ENCODE measurements at places on chromosomes 6 and 20.

DNA sequence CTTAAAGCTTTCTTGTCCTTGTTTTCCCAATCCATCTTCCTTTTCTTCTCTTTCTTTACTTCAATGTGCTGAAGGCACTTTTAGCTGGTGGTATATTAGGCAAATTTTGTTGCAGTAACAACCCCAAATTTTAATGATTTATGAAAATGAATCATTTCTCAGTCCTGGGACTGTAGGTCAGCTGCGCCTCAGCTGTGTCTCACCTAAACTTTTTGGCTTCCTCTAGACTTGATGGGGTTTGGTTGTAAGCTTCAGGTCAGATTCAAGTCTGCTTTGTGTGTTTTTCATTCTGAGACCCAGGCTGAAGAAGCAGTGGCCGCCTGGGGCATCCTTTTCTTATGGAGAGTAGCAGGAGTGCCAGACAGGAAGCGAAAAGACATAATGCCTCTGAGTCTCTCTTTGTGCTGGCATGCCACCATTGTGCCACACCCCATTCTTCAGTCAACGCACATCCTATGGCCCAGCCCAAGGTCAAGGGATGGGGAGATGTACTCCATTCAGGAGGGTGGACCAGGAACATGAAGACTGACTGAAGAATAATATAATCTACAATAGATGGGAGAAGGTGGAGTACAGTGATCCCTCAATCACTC is 28.9 kb upstream of the CD83 start:
- no peaks in the 10 kb centered on the region for H3K4me1 ChIP-seq
- no peaks in the 10 kb centered on the region for H3K36me3 ChIP-seq
- no peak overlapping the region for H3K4me3 ChIP-seq
- no peak overlapping the region for H3K27ac ChIP-seq

DNA sequence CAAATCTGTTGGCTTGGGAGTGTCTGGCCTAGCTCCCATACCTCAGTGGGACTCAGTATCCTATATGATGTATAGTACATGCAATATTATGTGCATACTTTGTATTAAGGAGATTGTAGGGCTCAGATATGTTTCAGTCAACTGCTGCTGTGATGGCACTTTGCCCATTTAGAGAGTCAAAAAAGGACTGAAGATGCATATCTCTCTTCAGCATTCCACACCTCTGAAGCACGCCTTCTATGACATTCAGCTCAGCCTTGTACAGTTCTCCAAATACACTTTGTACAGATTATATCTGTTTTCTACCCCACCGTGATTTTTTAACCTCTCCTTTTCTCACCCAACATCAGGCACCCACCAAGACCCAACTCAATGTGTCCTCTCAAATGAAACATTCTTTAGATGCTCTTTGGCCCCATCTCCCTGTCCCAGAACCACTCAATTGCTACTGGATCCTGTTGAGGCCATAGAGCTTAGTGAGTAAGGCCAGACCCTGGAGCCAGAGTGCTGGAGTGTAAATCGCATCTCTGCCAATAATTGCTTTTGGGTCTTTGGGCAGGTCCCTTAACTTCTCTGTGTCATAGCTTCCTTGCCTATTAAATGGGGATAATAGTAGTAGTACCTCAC is 15.6 kb downstream of the ENPP1 start:
- DNase-seq = no peak
- no peaks in the 10 kb centered on the region for H3K27me3 ChIP-seq
- H3K4me1 ChIP-seq = no peaks in the 10 kb centered on the region
- H3K36me3 ChIP-seq = no peaks in the 10 kb centered on the region
- H3K4me3 ChIP-seq = no peak overlapping the region
- no peak overlapping the region for H3K27ac ChIP-seq

- H3K27me3 ChIP-seq = no peaks in the 10 kb centered on the region
- no peak overlapping the region for H3K4me3 ChIP-seq
- no peak overlapping the region for H3K27ac ChIP-seq
- H3K36me3 ChIP-seq = no peaks in the 10 kb centered on the region
- no peak for DNase-seq
Observed at GRCh38 chr6:151263967-151264366, 24.2 kb downstream of the AKAP12 start.

DNA sequence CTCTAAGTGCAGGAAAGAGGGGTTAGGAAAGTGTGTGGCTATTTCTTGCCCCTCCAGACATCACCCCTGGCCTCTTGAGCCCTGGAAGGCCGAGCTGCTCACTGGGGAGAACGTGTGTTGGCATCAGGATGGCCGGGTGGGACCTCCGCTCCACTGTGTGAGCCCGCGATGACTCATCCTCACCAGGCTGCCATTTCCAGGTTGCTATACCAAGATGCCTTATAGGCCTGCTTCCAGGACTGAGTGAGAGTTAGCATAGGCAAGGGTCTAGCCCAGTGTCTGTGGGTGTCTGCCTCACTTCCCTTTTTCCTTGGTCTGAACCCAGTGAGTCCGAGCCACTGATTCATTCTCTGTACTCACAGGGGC is 105.0 kb downstream of the MRPL14 start:
- H3K4me1 ChIP-seq = no peaks in the 10 kb centered on the region
- H3K27me3 ChIP-seq = no peaks in the 10 kb centered on the region
- H3K36me3 ChIP-seq = no peaks in the 10 kb centered on the region
- H3K4me3 ChIP-seq = no peak overlapping the region
- no peak for DNase-seq

GRCh38 chr20:51144476-51144875 is 121.6 kb upstream of the KCNG1 start:
- H3K36me3 ChIP-seq = no peaks in the 10 kb centered on the region
- H3K4me1 ChIP-seq = no peaks in the 10 kb centered on the region
- no peak overlapping the region for H3K27ac ChIP-seq
- H3K27me3 ChIP-seq = peaks cover 7% of the 10 kb centered on the region

GRCh38 chr6:33720998-33721397 is 9.5 kb upstream of the UQCC2 start:
- H3K4me3 ChIP-seq = no peak overlapping the region
- no peak for DNase-seq
- peaks cover 8% of the 10 kb centered on the region for H3K4me1 ChIP-seq
- no peaks in the 10 kb centered on the region for H3K27me3 ChIP-seq
- no peaks in the 10 kb centered on the region for H3K36me3 ChIP-seq
- peak overlapping the region; percentile 100 for H3K27ac ChIP-seq

- H3K36me3 ChIP-seq = no peaks in the 10 kb centered on the region
- no peak for DNase-seq
- H3K4me3 ChIP-seq = no peak overlapping the region
- H3K27ac ChIP-seq = no peak overlapping the region
- H3K4me1 ChIP-seq = no peaks in the 10 kb centered on the region
Observed at GRCh38 chr6:94289131-94289530, 869.8 kb upstream of the EPHA7 start.

DNA sequence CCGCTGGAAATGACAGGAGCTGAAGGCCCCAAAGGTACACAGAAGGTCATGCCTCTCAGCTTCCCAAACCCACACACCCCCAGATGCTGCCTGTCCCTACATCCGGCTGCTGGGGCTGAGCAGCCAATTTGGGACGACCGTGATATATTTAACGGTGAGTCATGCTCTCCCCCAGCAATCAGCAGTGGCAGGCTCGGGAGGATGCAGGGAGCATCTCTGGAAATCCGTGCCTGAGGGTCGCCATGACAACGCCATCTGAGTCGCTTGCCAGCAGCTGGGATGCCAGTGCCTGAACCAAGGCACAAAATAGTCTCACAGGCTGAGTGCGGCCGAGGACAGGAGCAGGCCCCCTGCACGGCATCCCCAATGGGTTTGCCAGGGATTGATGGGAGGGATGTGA is 57.9 kb downstream of the KCNB1 start:
- H3K36me3 ChIP-seq = no peaks in the 10 kb centered on the region
- H3K4me1 ChIP-seq = peaks cover 60% of the 10 kb centered on the region

DNA sequence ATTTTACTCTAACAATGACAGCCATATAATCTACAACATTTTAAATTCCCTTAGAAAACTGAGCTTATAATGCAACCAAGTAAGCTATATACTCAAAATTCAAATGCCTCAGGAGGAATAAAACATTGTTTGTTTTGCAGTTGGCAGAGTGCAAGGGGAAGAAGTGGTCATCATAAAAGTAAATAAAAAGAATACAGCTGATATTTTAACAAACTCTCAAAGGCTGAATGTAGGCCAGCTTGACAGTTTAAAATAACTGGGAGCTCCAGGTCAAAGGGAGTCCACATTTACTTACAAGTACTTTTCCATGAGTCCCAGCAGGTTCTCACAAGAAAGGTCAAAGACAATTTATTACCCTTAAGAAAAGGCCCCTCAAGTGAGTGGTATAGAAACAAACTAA is 589.8 kb downstream of the BCKDHB start:
- no peak overlapping the region for H3K4me3 ChIP-seq
- H3K36me3 ChIP-seq = no peaks in the 10 kb centered on the region
- DNase-seq = no peak
- H3K4me1 ChIP-seq = no peaks in the 10 kb centered on the region
- H3K27me3 ChIP-seq = no peaks in the 10 kb centered on the region

DNA sequence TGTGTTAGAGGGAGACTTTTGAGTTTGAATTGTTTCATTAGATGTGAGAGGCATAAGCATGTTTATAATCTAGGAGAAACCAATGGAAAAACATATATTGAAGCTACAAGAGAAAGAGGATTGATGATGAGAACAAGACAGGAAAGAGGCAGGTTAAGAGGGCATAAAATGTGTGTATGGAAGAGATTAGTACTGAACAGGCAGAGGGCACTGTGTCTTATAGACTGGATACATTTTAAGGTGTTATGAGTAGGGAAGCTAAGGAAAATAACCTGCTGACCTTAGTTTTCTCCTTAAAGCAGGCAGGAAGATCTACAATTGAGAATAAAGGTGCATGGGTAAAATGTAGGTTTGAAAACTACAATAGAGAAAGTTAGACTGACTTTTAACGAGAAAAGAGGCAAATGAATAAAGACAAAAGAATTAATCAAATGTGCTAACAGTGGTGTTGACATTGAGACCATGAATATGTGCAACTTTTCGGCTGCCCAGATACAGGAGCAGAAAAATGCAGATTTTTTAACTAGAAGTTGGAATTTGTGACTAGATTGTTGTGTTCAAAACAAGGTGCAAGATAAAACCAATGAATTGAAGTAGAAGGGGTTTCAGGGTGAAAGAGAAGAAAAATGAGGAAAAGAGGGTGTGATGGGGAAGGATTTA is 846.3 kb downstream of the HACE1 start:
- H3K27ac ChIP-seq = no peak overlapping the region
- no peaks in the 10 kb centered on the region for H3K27me3 ChIP-seq
- H3K4me3 ChIP-seq = no peak overlapping the region
- H3K36me3 ChIP-seq = no peaks in the 10 kb centered on the region

GRCh38 chr20:32358883-32359632 is 927 bp downstream of the ASXL1 start:
- H3K4me3 ChIP-seq = peak overlapping the region; percentile 98
- H3K4me1 ChIP-seq = peaks cover 40% of the 10 kb centered on the region
- no peaks in the 10 kb centered on the region for H3K36me3 ChIP-seq
- peak overlapping the region; percentile 97 for H3K27ac ChIP-seq
- peak; percentile 56 for DNase-seq
- no peaks in the 10 kb centered on the region for H3K27me3 ChIP-seq

DNA sequence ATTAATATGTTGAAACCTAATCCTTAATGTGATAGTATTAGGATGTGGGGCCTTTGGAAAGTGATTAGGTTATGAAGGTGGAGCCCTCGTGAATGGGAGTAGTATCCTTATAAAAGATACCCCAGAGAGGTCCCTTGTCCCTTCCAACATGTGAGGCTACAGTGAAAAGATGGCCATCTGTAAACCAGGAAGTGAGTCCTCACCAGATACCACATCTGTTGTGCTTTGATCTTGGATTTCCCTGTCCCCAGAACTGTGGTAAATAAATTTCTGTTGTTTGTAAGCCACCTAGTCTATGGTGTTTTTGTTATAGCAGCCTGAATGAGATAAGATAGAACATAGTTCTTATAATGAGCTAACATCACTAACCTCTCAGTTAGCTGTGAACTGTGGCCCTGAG is 16.6 kb upstream of the CALHM6 start:
- no peaks in the 10 kb centered on the region for H3K4me1 ChIP-seq
- no peak overlapping the region for H3K27ac ChIP-seq
- no peak for DNase-seq
- no peaks in the 10 kb centered on the region for H3K36me3 ChIP-seq
- no peak overlapping the region for H3K4me3 ChIP-seq

- no peaks in the 10 kb centered on the region for H3K36me3 ChIP-seq
- H3K4me1 ChIP-seq = peaks cover 9% of the 10 kb centered on the region
Observed at GRCh38 chr20:4946986-4947385, 54.3 kb downstream of the SLC23A2 start.

DNA sequence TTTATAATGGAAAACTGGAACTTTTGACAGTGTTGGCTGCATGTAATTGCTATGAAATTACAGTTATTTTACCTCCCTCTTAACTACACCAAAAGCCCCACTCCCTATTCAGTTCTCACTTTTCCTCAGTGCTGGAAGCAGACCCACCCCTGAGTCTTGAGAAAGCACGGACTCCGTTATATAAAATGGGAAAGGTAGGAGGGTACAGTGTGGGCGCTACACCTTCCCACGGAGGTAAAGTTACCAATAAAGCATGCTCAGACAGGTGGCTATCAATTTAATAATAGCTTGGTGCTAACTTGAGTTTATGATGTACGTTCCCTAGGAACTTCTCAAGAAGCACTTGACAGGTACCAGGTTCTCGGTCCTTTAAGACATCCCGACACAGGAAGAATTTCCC is 59.0 kb downstream of the CLIC5 start:
- peak overlapping the region; percentile 24 for H3K27ac ChIP-seq
- H3K36me3 ChIP-seq = no peaks in the 10 kb centered on the region
- peaks cover 69% of the 10 kb centered on the region for H3K4me1 ChIP-seq
- no peak overlapping the region for H3K4me3 ChIP-seq

DNA sequence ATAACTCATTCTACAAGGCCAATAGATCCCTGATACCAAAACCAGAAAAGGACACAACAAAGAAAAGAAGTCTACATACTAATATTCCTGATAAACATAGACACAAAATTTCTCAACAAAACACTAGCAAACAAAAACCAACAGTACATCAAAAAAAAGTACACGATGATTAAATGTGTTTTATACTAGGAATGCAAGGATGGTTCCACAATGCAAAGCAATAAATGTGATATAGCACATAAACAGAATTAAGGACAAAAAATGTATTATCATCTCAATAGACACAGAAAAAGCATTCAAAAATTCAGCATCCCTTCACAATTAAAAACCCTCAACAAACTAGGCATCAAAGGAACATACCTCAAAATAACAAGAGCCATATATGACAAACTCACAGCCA is 23.2 kb downstream of the TREM1 start:
- no peak for DNase-seq
- peaks cover 6% of the 10 kb centered on the region for H3K27me3 ChIP-seq
- H3K4me1 ChIP-seq = no peaks in the 10 kb centered on the region

DNA sequence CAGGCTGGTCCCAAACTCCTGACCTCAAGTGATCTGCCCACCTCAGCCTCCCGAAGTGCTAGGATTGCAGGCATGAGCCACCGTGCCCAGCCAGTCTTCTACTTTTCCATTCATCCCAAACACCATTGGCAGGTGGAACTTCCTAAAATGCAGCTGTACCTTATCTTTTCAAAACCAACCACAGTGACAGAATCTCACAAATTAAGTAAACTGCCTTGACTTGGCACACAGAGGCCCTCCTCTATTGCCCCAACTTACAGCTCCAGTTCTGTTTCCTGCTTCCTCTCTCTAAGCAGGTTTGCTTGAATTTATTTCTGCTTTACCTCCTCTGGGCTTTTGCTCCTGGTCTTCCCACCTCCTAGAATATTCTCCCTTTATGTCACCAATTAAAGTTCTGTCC is 7.6 kb downstream of the MYB start:
- H3K36me3 ChIP-seq = no peaks in the 10 kb centered on the region
- H3K27ac ChIP-seq = no peak overlapping the region
